Hypothalamus (tissue), 51 donors: ENCODE measurements at places on chromosomes 2 and 18.

GRCh38 chr2:154392256-154392655 lies 306.2 kb upstream of the KCNJ3 start:
- no peak for DNase-seq

DNA sequence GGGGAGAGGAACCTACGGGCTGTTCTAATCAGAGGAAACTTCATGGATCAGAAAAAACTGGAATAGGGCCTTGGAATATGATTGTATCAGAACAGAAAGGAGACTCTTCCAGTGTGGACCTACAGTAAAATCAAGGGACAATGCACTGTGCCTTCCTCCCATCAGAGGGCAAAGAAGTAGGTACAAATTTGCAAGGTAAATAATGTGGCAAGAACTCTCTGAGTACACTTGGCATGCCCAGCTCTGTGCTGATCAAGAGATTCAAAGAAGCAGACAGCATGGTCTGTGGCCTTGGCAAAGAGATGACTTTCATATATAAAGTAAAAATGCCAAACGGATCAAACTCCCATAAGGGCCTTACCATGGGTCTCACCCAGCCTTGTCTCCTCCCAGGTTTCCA lies 242.6 kb upstream of the OSR1 start:
- no peak for DNase-seq

DNA sequence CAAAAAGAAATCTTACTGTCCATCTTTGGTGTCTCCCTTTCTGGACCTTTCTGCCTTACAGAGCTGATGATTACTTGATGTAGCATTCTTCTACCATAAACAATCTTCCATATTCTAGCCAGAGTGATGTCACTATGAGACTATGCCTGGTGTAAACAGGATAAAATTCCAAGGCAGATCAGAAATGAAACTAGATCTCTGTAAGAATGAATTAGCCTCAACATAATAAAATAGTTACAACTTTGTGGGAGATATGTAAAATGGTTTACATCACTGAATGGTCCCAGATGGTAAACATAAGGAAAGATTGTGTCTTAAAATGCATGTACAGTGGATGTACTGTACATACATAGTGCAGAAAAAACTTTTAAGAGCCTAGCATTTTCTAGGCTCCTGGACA lies 112.3 kb upstream of the ZNF521 start:
- no peak for DNase-seq

GRCh38 chr2:98028931-98029717 lies 33.4 kb upstream of the TMEM131 start:
- DNase-seq = no peak

DNA sequence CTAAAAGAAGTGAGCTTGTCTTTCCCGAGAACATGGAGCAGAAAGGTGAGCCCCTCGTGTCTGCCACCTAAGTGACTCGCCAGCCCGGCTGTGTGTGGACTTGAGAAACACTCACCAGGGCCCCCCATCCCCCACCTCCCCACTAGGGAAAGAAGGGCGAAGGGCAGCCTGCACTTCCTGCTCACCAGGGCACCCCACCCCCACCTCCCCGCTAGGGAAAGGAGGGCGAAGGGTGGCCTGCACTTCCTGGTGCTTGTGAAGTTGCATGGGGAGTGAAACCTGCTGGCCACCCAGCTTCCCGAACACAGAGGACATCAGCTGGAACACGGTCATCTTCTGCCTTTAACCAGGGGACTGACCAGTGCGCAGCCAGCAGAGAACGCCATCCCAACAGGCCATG lies 402.7 kb upstream of the SALL3 start:
- no peak for DNase-seq

DNA sequence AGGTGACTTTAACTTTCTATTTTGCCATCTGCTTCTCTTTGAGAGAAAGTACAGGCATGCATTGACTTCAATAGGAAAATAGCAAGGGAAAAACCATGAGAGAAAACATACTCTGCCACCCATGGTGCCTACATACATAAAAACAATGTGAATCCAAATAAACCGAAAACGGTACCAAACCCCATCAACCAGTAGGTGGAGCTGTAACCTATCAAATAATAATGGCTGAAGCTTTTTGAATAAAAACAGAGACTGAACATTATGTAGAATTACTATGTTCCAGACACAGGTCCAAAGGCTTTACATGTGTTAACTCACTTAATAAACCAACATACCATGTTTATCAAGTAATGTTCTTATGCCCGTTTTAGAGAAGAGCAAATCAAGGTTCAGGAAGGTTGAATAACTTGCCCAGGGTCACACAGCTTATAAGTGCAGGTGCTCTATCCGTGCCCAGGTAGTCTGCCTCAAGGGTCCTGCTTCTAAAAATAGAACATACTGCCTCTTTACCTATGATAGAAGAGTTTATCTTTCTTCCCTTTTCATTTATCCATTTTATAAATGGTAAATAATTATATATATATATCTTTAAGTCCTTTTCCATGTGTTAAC lies 293.9 kb upstream of the SYT4 start:
- DNase-seq = no peak
